ENCODE measurements at places on chromosomes 1 and 21. TPM values are rescaled to one million over a fixed set of nuclear protein-coding genes. Genes with fewer than 3 reads are reported as not detected.

DNA sequence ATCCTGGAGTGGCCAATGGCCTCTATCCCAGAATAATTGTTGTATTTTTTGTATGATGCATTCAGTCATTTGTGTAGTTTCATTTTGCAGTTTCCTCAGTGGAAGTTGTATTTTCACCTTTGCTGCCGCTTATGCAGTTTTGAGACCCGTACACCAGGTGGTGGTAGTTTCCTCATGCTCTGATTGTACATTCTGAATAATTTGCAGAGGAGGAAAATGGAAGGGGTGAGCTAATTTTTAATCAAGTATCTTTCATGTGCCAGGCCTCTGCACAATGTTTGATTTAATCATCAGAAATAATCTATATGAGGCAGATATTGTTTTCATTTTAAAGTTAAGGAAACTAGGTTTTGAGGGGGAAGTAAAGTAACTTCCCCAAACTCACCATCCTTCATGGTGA lies 29.5 kb downstream of the HLX start:
- peaks cover 1% of the 10 kb centered on the region for H3K27me3 ChIP-seq
- H3K4me3 ChIP-seq: no peak overlapping the region
- H3K4me1 ChIP-seq: no peaks in the 10 kb centered on the region
- no peak overlapping the region for H3K27ac ChIP-seq

DNA sequence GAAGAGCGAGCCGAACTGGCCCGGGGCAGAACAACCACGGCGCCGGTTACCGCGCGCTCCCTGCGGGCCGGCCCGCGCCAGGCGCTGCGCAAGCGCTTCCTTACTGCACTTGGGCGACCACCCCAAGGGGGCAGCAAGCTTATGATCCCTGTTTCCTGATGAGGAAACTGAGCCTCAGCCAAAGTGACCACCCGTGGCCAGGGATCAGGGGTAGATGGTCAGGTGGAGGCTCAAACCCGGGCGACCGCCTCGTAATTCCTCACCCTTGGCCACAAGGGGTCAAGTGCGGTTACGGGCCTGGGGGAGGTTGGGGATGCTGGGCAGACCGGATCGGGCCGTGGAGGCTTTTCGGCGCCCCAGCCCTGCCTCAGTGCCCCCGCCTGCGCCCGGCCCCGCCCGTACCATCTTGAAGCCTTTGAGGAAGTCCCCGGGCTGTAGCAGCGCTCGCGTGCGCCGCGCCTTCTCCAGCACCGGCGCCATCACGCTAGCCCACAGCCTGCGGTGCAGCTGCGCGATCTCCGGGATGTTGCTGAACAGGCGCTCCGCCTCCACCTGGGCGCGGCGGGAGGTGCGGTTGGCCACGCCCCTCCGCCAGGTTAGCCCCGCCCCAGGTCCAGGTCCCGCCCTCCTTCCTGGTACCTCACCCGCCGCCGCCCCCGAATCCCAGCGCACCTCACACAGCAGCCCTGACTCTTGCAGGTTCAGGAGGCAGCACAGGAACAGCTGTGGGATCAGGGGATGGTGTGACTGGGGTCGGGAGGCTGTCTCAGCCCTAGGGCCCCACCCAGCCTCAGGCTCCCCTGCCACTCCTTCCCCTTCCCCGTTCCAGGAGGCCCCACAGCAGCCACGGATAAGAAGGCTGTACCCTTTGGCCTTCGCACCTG lies 5.4 kb upstream of the TNFRSF25 start:
- H3K27me3 ChIP-seq: peaks cover under 1% of the 10 kb centered on the region
- H3K36me3 ChIP-seq: no peaks in the 10 kb centered on the region
- peak; percentile 90 for DNase-seq
- H3K27ac ChIP-seq: peak overlapping the region; percentile 93
- peak overlapping the region; percentile 18 for H3K4me3 ChIP-seq
- peaks cover 12% of the 10 kb centered on the region for H3K4me1 ChIP-seq

DNA sequence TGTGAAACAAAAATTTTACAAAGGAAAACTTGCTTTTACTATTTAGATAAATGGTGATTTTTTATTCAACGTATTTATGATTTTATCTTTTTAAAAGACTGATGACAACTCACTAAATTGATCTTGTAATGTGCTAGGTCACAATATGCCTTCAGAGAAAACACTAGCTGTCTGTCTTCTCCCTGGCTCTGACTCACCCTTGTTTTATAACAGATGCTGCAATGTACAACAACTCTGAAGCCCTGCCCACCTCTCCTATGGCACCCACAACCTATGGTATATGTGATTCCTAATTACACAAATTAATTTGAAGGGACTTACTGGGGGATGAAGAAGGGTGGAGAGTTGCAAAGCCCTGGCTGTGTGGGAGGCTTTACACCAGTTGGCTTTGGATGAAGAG lies 24.7 kb upstream of the HSD17B7 start:
- H3K4me1 ChIP-seq: no peaks in the 10 kb centered on the region
- H3K36me3 ChIP-seq: peaks cover 1% of the 10 kb centered on the region
- DNase-seq: no peak
- H3K27ac ChIP-seq: no peak overlapping the region

DNA sequence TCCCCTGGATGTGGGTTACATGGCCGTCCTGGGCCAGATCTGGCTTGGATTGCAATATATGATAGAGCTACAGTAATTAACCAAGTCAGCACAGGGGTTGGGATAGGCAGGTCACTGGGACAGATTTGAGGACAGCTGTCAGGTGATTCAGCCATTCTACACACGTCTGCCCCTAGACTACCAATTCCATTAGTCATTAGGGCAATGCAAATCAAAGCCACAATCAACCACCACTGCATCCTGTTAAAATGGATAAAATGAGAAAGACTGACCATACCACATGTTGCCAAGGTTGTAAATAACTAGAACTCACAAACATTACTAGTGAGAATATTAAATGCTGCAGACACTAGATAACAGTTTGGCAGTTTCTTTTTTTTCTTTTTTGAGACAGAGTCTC lies 16.0 kb downstream of the C21orf58 start:
- no peak for DNase-seq
- no peaks in the 10 kb centered on the region for H3K36me3 ChIP-seq
- H3K4me1 ChIP-seq: no peaks in the 10 kb centered on the region

DNA sequence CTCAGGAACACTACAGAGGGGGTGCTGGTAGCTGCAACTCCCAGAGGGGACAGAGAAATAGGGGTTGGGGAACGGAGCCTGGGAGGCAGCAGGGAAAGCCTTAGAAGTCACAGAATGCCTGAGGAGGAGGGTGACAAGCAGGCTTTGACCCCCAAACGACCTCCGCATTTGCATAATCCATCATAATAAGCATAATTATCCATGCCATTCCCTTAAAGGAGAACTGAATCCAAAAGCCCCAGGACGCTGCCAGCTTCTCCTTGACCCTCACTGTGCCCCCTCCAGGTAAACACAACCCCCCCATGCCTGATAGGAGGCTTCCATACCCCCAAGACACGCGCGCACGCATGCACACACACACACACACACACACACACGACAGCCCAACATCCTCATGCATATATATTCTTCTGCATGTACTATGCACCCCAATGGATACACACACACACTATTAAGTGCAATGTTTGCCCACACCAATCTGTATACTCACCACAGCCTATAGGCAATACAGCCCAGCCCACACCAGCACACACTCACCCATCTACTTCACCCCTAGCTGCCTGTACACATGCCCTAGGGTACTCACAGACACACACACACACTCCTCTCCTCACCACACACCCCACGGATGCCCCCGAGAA lies 27.8 kb downstream of the SDC3 start:
- H3K27ac ChIP-seq: no peak overlapping the region
- no peaks in the 10 kb centered on the region for H3K27me3 ChIP-seq
- H3K4me3 ChIP-seq: no peak overlapping the region
- peaks cover 16% of the 10 kb centered on the region for H3K4me1 ChIP-seq

GRCh38 chr1:161265305-161265704 lies 6.8 kb downstream of the PCP4L1 start:
- peaks cover 2% of the 10 kb centered on the region for H3K4me1 ChIP-seq
- no peak for DNase-seq
- no peak overlapping the region for H3K27ac ChIP-seq
- H3K4me3 ChIP-seq: no peak overlapping the region

GRCh38 chr1:20584890-20585289 lies 4.0 kb upstream of the CDA start:
- DNase-seq: no peak
- peaks cover 18% of the 10 kb centered on the region for H3K27me3 ChIP-seq
- H3K27ac ChIP-seq: no peak overlapping the region
- H3K4me1 ChIP-seq: peaks cover 12% of the 10 kb centered on the region
- no peaks in the 10 kb centered on the region for H3K36me3 ChIP-seq

GRCh38 chr21:45288441-45288841 lies 746 bp upstream of the POFUT2 start:
- peak overlapping the region; percentile 75 for H3K4me3 ChIP-seq
- peak; percentile 34 for DNase-seq
- H3K36me3 ChIP-seq: no peaks in the 10 kb centered on the region

- H3K36me3 ChIP-seq: peaks cover 42% of the 10 kb centered on the region
- DNase-seq: no peak
- no peaks in the 10 kb centered on the region for H3K27me3 ChIP-seq
- H3K4me3 ChIP-seq: no peak overlapping the region
- no peaks in the 10 kb centered on the region for H3K4me1 ChIP-seq
- H3K27ac ChIP-seq: no peak overlapping the region
Observed at GRCh38 chr1:100217834-100218233, 31.8 kb downstream of the DBT start.

GRCh38 chr21:45071078-45071873 lies 3.1 kb upstream of the ADARB1 start:
- no peaks in the 10 kb centered on the region for H3K36me3 ChIP-seq
- H3K27me3 ChIP-seq: peaks cover 14% of the 10 kb centered on the region
- H3K4me1 ChIP-seq: peaks cover 19% of the 10 kb centered on the region
- no peak for DNase-seq
- no peak overlapping the region for H3K27ac ChIP-seq

DNA sequence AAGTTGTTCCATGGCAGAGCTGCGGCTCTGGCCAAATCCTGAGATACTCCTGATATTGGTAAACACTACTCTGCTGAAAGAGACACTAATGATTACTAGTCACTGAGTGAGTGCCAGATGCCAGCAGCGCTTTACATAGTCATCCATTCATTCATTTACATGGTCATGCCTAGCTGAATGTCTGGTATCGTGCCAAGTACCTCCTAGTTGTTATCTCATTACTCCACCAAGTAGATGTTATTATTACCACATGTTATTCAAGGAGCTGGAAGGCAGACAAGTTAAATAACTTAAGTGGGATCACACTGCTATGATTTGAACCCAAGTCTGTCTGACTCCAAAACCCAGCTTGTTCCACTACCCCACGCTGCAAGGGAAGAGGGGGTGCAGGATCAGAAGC lies 4.7 kb downstream of the OLFML2B start:
- no peak for DNase-seq
- H3K27ac ChIP-seq: no peak overlapping the region
- no peaks in the 10 kb centered on the region for H3K4me1 ChIP-seq
- no peak overlapping the region for H3K4me3 ChIP-seq
- H3K27me3 ChIP-seq: peaks cover 13% of the 10 kb centered on the region
- H3K36me3 ChIP-seq: no peaks in the 10 kb centered on the region

DNA sequence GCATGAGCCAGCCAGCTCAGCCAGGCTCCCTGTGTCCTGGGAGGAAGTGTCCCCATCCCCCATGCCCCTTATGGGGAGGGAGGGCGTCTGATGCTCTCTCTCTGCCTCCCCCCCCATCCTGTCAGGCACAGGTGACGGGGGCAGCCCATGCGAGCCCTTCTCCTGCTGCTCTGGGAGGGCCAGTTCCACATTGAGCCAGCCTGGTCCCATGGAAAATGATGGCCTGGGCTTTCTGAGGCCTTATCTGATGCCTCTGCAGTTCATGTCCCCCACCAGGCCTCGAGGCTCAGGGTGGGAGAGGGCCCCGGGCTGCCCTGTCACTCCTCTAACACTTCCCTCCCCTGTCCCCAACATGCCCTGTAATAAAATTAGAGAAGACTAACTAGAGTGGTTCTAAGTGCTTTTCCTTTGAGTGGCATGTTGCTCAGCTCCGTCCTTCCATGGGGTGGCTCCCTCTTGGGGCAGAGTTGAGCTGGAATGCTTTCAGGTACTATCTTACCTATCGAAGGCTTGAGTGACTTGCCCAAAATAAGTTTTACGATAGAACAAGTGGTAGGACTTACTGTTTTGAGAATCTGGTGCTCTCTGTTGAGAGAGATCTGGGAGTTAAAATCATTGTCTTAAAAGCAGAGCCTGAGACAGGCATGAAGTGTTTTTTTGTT lies 1.8 kb upstream of the MTFR1L start:
- no peak overlapping the region for H3K4me3 ChIP-seq
- H3K27me3 ChIP-seq: no peaks in the 10 kb centered on the region
- DNase-seq: no peak

DNA sequence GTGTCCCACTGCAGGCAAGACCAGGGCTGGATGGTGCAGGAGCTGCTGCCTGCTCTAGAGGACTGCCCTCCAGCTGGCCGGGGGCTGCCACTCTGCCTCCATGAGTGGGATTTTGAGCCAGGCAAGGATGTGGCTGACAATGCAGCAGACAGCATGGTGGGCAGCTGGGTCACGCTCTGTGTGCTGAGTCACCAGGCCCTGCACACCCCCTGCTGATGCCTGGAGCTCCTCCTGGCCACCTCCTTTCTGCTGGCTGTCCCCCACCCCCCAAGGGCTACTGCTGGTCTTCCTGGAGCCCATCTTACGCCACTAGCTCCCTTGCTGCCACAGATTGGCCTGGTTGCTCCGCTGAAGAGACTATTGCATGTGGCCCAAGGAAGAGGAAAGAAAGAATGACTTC lies 3.9 kb upstream of the ZSCAN20 start:
- H3K36me3 ChIP-seq: no peaks in the 10 kb centered on the region
- no peak overlapping the region for H3K4me3 ChIP-seq
- H3K4me1 ChIP-seq: peaks cover 9% of the 10 kb centered on the region
- H3K27me3 ChIP-seq: no peaks in the 10 kb centered on the region

DNA sequence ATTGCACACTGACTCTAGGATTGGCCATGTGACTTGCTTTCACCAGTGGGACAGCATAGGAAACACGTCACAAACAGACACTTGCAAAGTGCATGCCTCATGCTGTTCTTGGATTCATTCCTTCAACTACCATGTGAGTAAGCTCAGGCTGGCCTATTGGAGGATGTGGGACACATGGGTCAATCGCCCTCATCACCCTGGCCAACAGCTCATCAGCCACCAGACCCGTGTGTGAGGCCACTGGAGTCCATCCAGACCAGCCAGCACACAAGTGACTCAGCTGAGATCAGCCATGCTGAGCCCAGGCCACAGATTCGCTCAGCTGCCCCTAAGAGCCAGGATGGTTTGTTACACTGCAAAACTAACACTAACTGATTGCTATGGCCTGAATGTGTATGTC lies 216.1 kb upstream of the GRIK3 start:
- H3K27ac ChIP-seq: no peak overlapping the region
- H3K4me1 ChIP-seq: no peaks in the 10 kb centered on the region
- DNase-seq: no peak
- no peak overlapping the region for H3K4me3 ChIP-seq
- H3K27me3 ChIP-seq: peaks cover 19% of the 10 kb centered on the region

The BRDT gene
- not detected for total RNA-seq

The ACTA1 gene
- total RNA-seq: 17.5 TPM

The GBP6 gene
- not detected for total RNA-seq

The NLRP3 gene
- 1.7 TPM for total RNA-seq

The MAP3K21 gene
- 20.5 TPM for total RNA-seq

The GFI1 gene
- 15.7 TPM for total RNA-seq
